Left lobe of liver (tissue), 2 donors: ENCODE measurements at places on chromosomes 1 and 21. TPM values are rescaled to one million over a fixed set of nuclear protein-coding genes. Genes with fewer than 3 reads are reported as not detected.

DNA sequence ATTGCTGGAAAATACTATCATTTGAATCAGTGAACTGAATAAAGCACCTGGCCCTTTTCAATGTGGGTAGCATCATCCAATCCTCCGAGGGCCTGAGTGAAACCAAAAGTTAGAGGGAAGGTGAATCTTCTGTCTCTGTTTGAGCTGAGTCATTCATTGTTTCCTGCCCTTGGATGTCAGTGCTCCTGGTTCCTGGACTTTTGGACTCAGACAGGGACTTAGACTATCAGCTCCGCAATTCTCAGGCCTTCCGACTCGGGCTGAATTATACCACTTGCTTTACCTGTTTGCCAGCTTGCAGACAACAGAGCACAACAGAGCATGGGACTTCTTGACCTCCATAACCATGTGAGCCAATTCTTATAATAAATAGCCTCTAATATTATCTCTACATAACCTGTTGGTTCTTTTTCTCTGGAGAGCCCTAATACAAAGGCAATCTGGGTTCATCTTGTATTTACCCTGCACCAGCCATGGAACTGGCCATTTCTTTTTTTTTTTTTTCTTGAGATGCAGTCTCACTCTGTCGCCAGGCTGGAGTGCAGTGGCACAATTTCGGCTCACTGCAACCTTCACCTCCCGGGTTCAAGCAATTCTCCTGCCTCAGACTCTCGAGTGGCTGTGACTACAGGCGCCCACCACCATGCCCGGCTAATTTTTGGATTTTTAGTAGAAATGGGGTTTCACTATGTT lies 19.2 kb upstream of the VASH2 start:
- DNase-seq: no peak

- no peak for DNase-seq
These were observed 1144.3 kb upstream of the NCAM2 start for GRCh38 chr21:19853709-19854575.

- DNase-seq: no peak
These were observed 14.8 kb upstream of the KCNE2 start for GRCh38 chr21:34348890-34349519.

GRCh38 chr1:53314096-53314495 lies 13.8 kb downstream of the LRP8 start:
- no peak for DNase-seq

DNA sequence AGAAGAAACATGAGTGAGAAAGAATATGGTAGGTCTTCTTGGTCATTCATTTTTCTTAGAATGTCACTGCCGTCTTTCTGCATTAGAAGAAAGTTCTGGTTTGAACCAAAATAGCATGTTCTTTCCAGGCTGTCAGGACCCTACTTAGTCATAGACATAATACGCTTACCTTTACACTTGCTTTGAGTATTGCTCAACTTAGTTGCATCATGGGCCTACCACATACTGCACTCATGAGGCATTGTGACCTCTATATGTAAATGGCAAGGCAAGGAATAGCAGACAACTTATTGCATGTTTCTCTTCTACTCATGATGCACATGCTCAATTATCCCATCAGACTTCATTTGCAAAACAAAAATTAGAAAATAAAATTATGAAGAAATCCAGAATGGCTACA lies 415.0 kb downstream of the HLX start:
- no peak for DNase-seq

GRCh38 chr1:20590306-20590777 lies 1.4 kb downstream of the CDA start:
- peak; percentile 93 for DNase-seq

GRCh38 chr21:42649122-42650032 lies 4.0 kb upstream of the PDE9A start:
- DNase-seq: no peak

DNA sequence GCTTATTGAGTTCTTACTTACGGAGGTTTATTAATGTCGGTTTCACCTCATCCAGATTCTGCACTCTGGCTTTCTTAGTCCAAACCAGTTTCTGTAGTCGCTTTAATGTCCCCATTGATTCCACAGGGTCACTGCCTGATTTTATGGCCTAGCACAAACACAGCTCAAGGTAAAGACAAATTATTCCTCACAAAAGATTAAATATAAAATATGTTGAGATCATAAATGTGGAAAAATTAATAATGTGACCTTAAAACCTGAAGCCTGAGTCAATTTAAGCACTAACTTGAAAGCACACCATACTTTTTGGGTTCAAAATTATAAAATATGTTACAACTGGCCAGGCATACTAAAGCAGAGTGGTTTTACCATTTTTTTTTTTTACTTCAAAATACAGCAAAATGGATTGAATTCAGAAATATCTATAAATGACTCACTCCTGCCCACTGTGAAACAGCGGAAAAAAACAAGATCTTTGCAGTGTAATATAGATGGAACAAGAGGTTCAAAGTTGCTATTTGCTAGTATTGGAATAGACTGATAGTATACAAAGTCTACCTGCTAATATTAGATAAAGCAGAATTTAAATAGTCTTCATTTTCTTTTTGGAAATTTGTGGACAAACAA lies 37.6 kb upstream of the SAMSN1 start:
- no peak for DNase-seq

DNA sequence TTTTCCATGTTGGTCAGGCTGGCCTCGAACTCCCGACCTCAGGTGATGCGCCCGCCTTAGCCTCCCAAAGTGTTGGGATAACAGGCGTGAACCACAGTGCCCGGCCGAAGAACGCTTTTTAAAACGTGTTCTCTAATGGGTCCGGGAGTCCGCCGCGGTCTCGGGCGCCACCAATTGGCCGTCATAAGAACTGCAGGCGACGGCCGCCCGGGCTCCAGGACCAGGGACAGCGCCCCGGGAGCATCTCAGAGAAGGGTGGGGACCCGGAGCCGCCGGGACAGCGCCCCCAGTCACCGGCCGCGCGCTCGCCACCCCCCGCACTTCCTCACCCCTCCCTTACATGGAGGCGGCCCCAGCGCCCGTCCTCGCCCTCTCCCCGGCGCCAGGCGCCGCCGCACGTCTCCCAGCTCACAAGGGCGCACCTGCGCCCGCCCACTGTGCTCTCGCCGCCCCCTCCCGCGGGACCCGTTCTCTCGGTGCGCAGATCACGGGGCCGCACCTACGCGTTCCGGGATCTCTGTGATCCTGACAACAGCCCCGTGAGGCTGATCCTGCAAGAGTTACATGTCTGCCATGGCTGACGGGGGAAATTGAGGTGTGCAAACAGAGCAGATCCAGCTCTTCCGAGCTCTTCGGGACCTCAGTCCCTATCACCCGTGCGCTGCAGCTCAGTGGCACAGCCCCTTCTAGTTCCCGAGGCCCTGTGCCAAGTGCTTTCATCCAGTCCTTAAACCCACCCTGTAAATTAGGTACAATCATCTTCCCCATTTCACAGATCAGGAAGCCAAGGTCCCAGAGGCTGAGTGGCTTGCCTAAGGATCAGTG lies 9.8 kb downstream of the RAP1GAP start:
- DNase-seq: peak; percentile 79

DNA sequence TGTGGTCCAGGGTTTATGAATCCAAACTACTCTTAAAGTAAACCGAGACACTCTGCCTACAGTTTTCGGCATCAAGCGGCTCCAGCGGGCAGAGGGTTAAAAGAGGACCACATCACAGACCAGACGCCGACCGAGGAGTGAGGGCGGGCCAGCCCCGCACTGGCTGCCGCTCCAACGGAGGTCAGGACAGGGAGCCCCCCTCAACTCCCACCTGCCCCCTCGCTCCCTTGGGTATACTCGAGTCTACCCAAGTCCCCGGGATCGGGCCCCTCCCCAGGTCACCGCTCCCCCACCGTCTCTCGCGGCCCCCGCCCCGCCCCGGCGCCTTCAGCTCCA lies 312 bp downstream of the ARNT start:
- no peak for DNase-seq

- DNase-seq: no peak
These were observed 4.4 kb downstream of the MORN1 start for GRCh38 chr1:2386636-2387611.

GRCh38 chr1:39922251-39922688 lies 20.6 kb upstream of the MYCL start:
- peak; percentile 87 for DNase-seq

- no peak for DNase-seq
These were observed 737.4 kb upstream of the ZP4 start for GRCh38 chr1:238628110-238628509.

- peak; percentile 55 for DNase-seq
These were observed 41.0 kb downstream of the RXRG start for GRCh38 chr1:165403835-165404482.

- DNase-seq: no peak
These were observed 160.2 kb downstream of the CYYR1 start for GRCh38 chr21:26412885-26413284.

DNA sequence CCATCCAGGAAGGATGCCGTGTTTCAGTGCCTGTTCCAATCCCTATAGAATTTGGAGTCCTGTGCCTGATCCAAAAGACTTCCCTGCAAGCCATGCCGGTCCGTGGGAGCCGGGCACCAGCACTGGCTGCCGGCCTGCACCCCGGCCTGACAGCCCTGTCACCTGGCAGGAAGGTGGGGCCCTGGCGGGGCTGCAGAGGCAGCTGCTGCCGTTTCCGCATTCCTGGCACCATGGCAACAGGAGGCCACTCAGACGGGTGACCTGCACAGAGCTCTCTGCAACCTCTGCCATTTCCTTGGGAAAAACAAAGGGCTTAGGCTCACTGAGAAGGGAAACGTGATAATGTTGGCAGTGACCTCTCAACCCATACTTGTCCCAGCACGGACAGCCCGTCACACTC lies 63.2 kb upstream of the TMEM51 start:
- no peak for DNase-seq

GRCh38 chr1:209485167-209485566 lies 98.3 kb upstream of the CAMK1G start:
- no peak for DNase-seq

GRCh38 chr1:182786223-182786994 lies 3.2 kb upstream of the NPL start:
- DNase-seq: peak; percentile 60

The FABP3 gene
- total RNA-seq: 3.0 TPM

The ANKRD65 gene
- total RNA-seq: 1.0 TPM

The SLAMF6 gene
- 0.23 TPM for total RNA-seq

The TFF3 gene
- total RNA-seq: 4.1 TPM

The KAZN gene
- total RNA-seq: 4.4 TPM

The CELA3A gene
- total RNA-seq: 13.4 TPM

The NBPF10 gene
- 1.4 TPM for total RNA-seq

The PCBP3 gene
- 0.83 TPM for total RNA-seq

The PTGS2 gene
- total RNA-seq: 0.48 TPM
